ENCODE measurements at places on chromosomes 1 and 21.

GRCh38 chr21:16708101-16708835 is 804.6 kb upstream of the CXADR start:
- DNase-seq, result no peak

DNA sequence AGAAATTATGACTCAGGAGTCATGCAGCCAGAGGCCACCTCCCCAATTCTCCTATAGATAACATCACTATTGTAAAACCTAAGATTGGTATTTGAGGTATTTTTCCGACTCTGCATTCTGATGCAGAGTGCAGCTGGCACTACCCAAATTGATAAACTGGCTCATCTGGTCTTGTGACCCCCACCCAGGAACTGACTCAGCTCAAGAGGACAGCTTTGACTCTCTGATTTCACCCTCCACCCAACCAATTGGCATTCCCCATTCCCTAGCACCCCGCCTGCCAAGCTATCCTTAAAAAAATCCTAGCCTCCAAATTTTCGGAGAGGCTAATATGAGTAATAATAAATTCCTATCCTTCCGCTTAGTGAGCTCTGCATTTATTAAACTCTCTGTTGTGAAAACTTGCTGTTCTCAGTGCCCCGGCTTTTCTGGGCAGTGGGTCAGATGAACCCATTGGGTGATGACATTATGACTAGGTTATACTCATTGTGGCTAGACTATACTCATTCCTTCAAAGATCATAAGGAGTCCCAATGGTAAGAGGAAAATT is 39.4 kb upstream of the EPS15 start:
- no peak for DNase-seq

GRCh38 chr1:157575744-157576143 is 22.1 kb downstream of the FCRL4 start:
- DNase-seq, result no peak

DNA sequence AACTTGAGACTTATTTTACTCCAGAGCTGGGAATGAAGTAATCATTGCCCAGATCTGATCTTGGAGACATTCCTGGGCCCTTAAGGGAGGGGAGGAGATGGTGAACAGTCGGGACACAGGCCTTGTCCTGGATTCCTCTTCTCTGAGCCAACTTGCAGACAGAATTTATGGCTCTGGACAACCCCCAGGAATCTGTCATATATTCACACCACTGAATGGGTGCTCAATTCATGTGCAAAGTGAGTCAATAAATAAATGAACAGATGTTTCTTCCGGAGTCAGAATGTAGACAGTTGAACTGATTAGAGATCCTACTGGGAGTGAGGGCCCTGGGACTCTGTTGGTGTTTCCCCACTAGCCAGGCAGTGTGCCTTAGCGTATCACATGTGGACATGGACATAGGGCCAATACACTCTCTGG is 2.6 kb downstream of the TUFT1 start:
- no peak for DNase-seq

- no peak for DNase-seq
Observed at GRCh38 chr1:218377143-218377660, 32.1 kb downstream of the TGFB2 start.

- no peak for DNase-seq
Observed at GRCh38 chr1:225886159-225887029, 2.6 kb downstream of the LEFTY1 start.

DNA sequence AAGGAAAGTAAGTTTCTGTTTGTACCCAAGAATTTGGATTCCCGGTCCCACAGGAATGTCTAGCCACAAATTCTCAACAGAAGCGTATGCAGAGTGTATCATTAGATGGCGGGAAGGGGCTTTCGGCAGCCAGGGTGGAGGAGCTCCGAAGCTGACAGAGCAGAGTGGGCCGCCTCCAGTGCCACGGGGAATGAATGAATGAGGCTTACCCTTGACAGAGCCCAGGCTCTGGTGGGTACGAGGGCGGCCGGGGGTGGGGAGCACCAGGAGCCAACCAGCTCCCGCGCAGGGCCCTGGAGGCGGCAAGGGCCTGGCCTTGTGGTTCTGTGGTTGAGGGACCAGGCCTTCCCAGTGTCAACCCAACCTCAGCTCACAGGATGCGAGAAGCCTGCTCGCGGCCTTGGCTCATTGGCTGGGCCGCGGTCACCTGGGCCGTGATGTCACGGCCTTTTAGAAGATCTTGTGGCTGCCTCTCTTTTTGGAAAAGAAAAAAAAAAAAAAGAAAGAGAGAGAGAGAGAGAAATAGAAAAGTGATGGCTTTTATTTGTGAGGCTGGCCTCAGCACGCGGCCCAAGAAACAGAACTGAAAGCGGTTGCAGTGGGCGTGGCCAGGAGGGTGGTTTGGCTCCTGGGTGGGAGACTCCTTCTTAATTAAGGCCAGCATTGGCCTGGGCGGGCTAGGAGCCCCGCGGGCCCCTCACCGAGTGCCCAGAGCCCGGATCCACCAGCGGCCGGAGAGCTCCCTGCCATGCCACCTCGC is 34.9 kb upstream of the RUNX3 start:
- DNase-seq, result no peak

- no peak for DNase-seq
Observed at GRCh38 chr1:25829046-25829445, 9.3 kb downstream of the MTFR1L start.

GRCh38 chr1:81832573-81832972 is 31.8 kb downstream of the ADGRL2 start:
- no peak for DNase-seq

GRCh38 chr21:42939582-42940413 is 14.4 kb upstream of the ERVH48-1 start:
- peak; percentile 82 for DNase-seq

DNA sequence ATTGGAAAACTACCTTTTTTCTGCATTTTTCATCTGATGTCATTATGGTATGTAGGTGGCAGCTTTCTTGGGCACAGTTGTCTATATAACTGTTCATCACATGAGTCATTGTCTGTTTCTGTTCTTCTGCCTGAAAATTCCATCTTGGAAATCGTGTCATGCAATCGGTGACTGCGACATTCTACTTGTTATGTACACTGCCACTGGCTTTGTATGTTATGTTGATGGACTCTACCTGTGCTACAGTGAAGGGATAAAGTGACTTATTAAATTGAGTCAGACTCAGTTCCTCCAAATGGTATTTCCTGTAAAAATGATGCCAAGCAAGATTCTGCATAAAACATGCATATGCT is 8.6 kb downstream of the SMAP2 start:
- no peak for DNase-seq

GRCh38 chr1:53514436-53514835 is 55.2 kb downstream of the DMRTB1 start:
- DNase-seq, result no peak

DNA sequence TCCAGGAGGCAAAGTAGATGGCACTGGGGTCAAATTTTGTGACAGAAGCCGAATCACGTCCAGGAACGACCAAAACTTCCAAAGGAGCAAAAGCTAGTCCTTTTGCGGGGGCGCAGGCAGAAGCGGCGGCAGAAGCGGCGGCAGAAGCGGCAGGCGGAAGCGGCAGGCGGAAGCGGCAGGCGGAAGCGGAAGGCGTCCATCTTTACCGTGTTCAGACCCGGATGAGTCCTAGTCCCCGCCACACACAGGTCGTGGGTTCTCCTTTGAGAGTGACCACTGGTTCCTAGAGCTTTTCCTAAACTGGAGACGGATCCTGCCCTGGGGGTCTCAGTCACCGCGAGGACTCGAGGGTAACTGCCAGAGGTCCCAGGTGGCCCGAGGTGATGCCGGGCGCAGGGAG is 53.6 kb downstream of the POFUT2 start:
- no peak for DNase-seq

- no peak for DNase-seq
Observed at GRCh38 chr21:16028142-16028541, 298.4 kb downstream of the USP25 start.

DNA sequence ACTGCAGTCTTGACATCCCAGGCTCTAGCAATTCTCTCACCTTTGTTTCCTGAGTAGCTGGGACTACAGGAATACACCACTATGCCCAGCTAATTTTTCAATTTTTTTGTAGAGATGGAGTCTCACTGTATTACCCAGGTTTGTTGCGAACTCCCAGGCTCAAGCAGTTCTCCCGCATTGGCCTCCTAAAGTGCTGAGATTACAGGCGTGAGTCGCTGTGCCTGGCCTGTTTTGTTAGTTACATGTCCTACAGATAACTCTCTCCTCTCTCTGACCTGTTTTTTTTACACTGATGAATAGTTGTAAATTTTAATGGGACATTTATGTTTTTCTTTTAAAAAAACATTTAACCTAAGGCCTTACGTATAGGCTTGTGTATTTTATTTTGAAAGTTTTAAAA is 19.8 kb downstream of the PTBP2 start:
- no peak for DNase-seq

- DNase-seq, result no peak
Observed at GRCh38 chr1:51420867-51421627, 90.7 kb upstream of the TTC39A start.

GRCh38 chr1:67281244-67281643 is 26.4 kb upstream of the IL12RB2 start:
- DNase-seq, result no peak

- no peak for DNase-seq
Observed at GRCh38 chr1:97833881-97834280, 87.0 kb downstream of the DPYD start.

- DNase-seq, result no peak
Observed at GRCh38 chr1:162717548-162718184, 72.8 kb upstream of the HSD17B7 start.

Measured in sciatic nerve (tissue), 2 donors.